ENCODE measurements at places on chromosomes 13 and 19.

GRCh38 chr19:48271531-48272151 lies 1.8 kb downstream of the ZNF114 start:
- DNase-seq, result peak; percentile 68
- H3K4me1 ChIP-seq, result peaks cover 27% of the 10 kb centered on the region
- H3K27ac ChIP-seq, result peak overlapping the region; percentile 92
- H3K27me3 ChIP-seq, result peaks cover 17% of the 10 kb centered on the region
- H3K4me3 ChIP-seq, result peak overlapping the region; percentile 96
- H3K36me3 ChIP-seq, result peaks cover 23% of the 10 kb centered on the region

DNA sequence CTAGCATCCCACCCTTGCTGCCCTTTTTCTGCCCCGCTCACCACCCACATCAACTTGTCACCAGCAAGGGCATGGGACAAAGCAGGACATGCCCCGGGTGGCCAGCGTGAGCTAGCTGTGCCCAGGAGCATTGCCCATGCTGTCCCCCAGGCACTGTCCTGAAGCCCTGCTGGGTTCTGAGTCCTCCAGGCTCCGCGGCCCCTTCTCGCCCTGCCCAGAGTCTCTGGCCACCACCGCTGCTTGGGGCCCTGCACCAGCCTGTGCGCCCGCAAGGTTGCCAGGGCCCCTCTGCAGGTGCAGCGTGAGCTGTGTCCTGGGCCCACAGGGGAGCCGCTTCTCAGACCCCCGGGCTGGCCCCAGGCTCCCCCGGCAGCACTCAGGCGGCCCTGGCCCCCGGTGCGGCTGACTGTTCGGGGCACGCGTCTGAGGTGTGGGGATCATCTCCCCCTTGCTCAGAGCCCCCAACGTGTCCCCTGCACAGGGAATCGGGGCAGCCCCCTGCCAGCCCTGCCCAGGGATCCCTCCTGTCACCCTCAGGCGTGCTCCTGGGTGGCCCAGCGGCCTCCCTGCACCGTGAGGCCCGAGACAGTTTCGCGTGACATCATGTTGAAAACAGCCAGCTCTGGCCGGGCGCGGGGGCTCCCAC lies 4.1 kb downstream of the CSNK1G2 start:
- no peak overlapping the region for H3K4me3 ChIP-seq
- no peak overlapping the region for H3K27ac ChIP-seq
- peaks cover 24% of the 10 kb centered on the region for H3K4me1 ChIP-seq
- no peaks in the 10 kb centered on the region for H3K27me3 ChIP-seq
- no peak for DNase-seq
- peaks cover 20% of the 10 kb centered on the region for H3K36me3 ChIP-seq

DNA sequence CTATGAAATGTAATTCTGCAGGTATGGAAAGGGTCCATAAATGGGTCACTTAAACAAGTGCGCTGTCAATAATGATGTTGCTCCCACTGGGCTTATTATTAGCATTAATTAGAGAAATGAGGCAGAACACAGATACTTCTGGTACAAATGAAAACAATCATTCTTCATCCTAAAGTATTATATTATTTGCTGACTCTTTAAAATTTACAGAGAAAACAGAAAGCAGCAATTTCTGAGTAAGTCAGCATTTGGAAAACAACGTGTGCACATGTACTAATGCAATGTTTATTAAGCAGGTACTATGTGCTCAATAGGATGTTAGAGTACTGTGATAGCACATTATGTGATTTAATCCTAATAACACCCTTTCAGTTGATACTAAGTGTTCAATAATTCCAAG lies 2.4 kb upstream of the ZNF676 start:
- no peaks in the 10 kb centered on the region for H3K36me3 ChIP-seq
- no peaks in the 10 kb centered on the region for H3K27me3 ChIP-seq
- no peak overlapping the region for H3K27ac ChIP-seq
- H3K4me1 ChIP-seq, result no peaks in the 10 kb centered on the region
- DNase-seq, result no peak
- H3K4me3 ChIP-seq, result no peak overlapping the region

- peaks cover 6% of the 10 kb centered on the region for H3K27me3 ChIP-seq
- H3K27ac ChIP-seq, result peak overlapping the region; percentile 83
- H3K4me3 ChIP-seq, result no peak overlapping the region
- DNase-seq, result no peak
- peaks cover 50% of the 10 kb centered on the region for H3K36me3 ChIP-seq
- no peaks in the 10 kb centered on the region for H3K4me1 ChIP-seq
Measured at GRCh38 chr13:113322043-113322461, 25.0 kb downstream of the LAMP1 start.

DNA sequence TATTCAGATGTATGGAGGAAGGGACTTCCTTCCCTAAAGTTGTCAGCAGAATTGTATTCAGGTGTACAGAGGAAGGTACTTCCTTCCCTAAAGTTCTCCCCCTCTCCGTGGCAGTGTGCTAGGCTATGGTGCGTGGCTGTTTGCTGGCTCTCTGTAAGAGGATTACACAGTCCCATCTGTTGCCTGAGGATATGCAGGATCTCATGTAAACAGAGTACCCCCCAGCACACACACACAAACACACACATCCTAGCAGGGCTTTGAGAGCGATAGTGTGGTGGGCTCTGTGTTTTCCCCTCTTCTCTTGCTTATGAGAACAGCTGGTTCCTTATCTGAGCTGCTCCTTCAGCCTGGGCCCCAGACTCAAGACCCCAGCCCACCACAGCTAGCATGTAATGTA lies 10.3 kb downstream of the NEK5 start:
- H3K27me3 ChIP-seq, result peaks cover 8% of the 10 kb centered on the region
- no peak overlapping the region for H3K27ac ChIP-seq
- DNase-seq, result no peak
- no peak overlapping the region for H3K4me3 ChIP-seq
- H3K36me3 ChIP-seq, result no peaks in the 10 kb centered on the region
- H3K4me1 ChIP-seq, result no peaks in the 10 kb centered on the region

DNA sequence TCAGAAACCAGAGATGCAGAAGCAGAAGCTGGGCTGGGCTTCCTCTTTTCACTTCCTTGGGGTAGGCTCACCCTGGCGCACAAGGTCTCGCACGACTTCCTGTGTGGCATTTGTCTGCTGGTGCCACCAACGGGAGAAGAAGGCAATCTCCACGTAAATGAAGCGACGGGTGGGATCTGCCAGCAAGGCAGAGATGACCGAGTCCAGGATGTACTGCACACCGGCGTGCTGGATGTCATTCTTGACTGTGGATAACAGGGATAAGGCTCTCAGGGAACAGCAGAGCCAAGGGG lies 1.3 kb downstream of the MAN2B1 start:
- H3K4me3 ChIP-seq, result peak overlapping the region; percentile 97
- no peak overlapping the region for H3K27ac ChIP-seq
- peaks cover 4% of the 10 kb centered on the region for H3K27me3 ChIP-seq

- DNase-seq, result no peak
- peaks cover 11% of the 10 kb centered on the region for H3K4me1 ChIP-seq
- H3K27ac ChIP-seq, result no peak overlapping the region
- no peaks in the 10 kb centered on the region for H3K27me3 ChIP-seq
Measured at GRCh38 chr19:38099966-38100365, 124.1 kb downstream of the DPF1 start.

GRCh38 chr19:6352381-6353165 lies 8.8 kb upstream of the CLPP start:
- H3K4me1 ChIP-seq, result peaks cover 4% of the 10 kb centered on the region
- H3K4me3 ChIP-seq, result no peak overlapping the region
- DNase-seq, result no peak
- no peaks in the 10 kb centered on the region for H3K36me3 ChIP-seq
- H3K27ac ChIP-seq, result no peak overlapping the region

DNA sequence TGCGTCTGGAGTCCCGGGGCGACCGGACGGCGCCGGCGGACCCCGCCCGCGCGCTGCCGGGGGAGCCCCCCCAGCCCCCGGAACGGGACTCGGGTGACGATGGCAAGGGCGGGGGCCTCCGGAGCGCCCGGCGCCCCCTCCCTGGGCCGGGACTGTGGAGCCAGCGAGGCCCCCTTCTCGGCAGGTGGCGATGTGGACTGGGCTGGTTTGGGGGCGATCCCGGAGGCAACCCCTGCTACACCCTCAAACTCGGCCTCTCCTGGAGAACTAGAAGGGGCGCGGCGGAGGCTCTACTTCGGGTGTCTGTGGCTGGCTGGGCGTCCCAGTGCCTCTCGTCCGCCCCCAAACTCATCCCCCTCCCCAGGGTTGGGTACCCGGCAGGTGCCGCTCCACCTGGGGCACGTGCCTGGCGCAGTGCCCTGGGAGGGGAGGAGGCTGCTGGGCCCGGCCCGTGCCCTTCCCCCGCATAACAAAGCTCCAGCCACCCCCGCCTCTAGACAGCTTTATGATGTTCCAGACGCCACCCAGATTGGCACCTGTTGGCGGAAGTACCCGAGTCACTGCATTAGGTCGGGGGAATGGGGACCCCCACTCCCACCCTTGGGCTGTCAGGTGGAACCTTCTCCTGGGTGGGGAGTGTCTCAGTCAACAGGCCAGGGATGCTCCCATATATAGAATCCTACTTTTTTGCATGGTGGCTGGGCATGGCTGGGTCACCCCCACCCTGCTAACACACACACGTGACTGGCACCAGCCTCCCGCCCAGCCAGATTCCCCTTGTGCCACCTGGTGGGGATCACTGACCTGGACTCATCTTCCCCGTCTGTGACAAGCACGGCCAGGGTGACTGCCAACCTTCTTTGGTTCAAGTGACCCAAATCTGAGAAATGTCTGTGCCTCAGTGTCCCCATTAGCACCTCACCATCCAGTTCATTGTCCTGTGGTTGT lies 722 bp downstream of the PKN1 start:
- H3K4me3 ChIP-seq, result peak overlapping the region; percentile 79
- no peak for DNase-seq
- H3K27ac ChIP-seq, result no peak overlapping the region
- no peaks in the 10 kb centered on the region for H3K36me3 ChIP-seq
- peaks cover 35% of the 10 kb centered on the region for H3K27me3 ChIP-seq

DNA sequence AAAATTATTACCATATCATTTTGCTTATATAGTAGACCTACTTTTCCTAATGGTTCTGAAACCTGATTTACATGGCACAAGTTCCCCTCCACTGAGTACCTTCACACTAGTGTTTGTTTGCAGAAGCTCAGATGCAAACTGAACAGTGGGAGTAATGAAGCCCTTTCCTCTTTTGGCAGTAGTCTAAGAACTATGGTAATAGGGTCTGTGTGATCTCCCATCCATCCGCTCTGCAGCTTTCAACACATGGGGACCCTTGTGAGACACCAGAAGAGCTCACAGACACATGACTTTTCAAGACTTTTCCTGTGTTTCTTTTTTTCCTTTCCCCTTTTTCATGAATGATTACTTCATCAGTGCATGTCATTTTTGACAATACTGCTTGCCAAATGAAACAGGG lies 336.0 kb downstream of the ATP8A2 start:
- no peak overlapping the region for H3K4me3 ChIP-seq
- no peak overlapping the region for H3K27ac ChIP-seq
- peaks cover 92% of the 10 kb centered on the region for H3K4me1 ChIP-seq
- peaks cover 10% of the 10 kb centered on the region for H3K27me3 ChIP-seq
- DNase-seq, result no peak

DNA sequence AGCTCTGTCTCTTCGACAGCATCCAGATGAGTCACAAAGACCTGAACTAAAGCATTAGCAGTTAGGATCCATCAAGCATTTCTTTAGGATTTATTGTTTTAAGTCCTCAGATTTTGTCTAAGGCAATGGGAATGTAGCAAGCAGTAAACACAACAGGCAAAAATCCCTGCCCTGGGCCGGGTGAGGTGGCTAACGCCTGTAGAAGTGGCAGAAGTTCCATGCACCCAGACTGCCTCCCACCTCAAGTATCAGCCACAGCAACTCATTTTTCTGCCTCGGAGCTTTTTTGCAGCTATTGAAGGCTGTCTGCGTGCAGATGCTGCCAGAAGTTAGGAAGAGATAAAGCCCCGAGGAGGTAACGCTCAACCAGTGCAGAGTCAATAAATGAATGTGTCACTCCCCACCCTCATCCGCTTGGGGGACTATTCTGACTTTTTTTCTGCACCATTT lies 47.1 kb upstream of the MRI1 start:
- no peak overlapping the region for H3K4me3 ChIP-seq
- H3K36me3 ChIP-seq, result peaks cover 4% of the 10 kb centered on the region
- H3K27me3 ChIP-seq, result peaks cover 28% of the 10 kb centered on the region

GRCh38 chr13:111973605-111974340 lies 93.2 kb upstream of the SOX1 start:
- H3K36me3 ChIP-seq, result no peaks in the 10 kb centered on the region
- H3K4me1 ChIP-seq, result peaks cover 33% of the 10 kb centered on the region
- H3K4me3 ChIP-seq, result peak overlapping the region; percentile 56

DNA sequence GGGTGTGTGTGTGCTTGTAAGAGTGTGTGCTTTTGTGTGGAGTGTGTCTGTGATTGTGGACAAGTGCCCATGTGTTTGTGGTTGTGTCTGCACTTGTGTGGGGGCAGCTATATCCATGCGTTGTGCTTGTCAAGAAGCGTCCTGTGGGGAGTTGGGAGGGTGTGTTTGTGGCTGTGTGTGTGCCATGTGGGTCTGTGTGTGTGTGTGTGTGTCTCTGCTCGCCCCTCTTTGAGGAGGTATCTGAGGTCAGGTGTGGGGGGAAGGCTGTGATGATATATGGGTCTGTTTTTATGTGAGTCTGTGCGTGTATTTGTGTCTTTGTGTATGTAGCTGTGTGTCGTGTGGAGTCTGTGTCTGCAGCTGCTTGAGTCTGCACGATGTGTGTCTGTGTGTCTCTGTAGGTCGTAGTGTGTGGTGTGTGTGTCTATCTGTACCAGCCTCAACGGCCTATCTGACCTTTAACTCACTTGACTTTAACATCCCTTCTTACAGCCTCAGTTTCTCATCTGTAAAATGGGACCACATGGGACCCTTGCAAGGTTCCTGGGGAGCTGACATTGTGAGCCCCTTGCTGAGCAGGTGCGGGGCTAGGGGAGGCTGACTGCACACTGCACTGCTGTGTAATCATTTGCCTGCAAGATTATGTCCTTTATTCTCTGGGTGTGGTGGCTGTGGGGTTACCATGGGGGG lies 4.0 kb upstream of the NFIC start:
- peaks cover 86% of the 10 kb centered on the region for H3K27me3 ChIP-seq
- H3K36me3 ChIP-seq, result no peaks in the 10 kb centered on the region
- peaks cover 20% of the 10 kb centered on the region for H3K4me1 ChIP-seq
- H3K27ac ChIP-seq, result no peak overlapping the region
- no peak overlapping the region for H3K4me3 ChIP-seq

DNA sequence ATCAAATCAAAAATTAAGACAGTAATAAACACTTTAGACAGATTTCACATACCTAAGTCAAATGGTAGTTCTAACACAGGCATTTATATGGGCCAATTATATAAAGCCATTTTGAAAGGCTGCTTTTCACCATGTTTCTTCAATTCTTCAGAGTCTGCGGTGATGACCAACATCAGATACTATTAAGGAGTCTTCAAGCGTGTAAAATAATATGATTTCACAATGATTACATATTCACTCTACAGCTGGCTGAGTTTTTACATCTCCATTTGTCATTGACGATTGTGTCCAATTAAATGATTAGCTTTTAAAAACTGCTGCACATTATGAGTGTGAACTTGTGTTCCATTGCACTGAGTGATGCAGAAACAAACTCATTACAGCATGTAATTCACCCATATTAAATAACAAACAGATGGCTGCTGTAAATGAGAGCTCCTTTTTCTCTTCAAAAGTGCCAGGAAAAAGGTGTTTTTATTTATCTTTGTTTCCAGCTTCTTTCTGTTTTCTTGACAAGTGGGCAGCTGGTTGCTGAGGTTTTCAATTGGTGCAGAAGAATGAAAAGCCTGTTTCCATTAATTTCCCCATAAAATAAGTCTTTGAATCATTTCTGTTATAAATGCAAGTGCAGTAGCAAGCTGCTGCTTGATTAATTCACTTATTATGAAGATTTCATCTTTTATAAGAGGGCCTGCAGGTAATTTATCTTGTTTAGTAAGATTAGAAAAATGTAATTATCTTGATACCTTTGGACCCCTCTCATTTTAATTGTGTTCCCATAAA lies 676.1 kb upstream of the KLHL1 start:
- H3K36me3 ChIP-seq, result no peaks in the 10 kb centered on the region
- no peaks in the 10 kb centered on the region for H3K27me3 ChIP-seq
- no peak overlapping the region for H3K4me3 ChIP-seq

GRCh38 chr19:35105411-35106290 lies 10.0 kb upstream of the FXYD3 start:
- H3K4me3 ChIP-seq, result no peak overlapping the region
- H3K36me3 ChIP-seq, result no peaks in the 10 kb centered on the region
- peaks cover 17% of the 10 kb centered on the region for H3K4me1 ChIP-seq
